IMR-90 (cell line): ENCODE measurements at places on chromosomes 12 and 14. TPM values are rescaled to one million over a fixed set of nuclear protein-coding genes. Genes with fewer than 3 reads are reported as not detected.
A peak's percentile ranks its signal among the peaks of the same experiment; 100 is the strongest.

OTOGL gene
- polyA plus RNA-seq = 0.07 and 0.10 TPM in 2 replicates

- H3K27me3 ChIP-seq = no peaks in the 10 kb centered on the region
- H3K4me1 ChIP-seq = no peaks in the 10 kb centered on the region
- H3K36me3 ChIP-seq = no peaks in the 10 kb centered on the region
- DNase-seq = no peak
Observed at GRCh38 chr12:68745376-68745903, 536 bp upstream of the SLC35E3 start.

CISTR gene
- polyA plus RNA-seq = not detected in 2 replicates

DNA sequence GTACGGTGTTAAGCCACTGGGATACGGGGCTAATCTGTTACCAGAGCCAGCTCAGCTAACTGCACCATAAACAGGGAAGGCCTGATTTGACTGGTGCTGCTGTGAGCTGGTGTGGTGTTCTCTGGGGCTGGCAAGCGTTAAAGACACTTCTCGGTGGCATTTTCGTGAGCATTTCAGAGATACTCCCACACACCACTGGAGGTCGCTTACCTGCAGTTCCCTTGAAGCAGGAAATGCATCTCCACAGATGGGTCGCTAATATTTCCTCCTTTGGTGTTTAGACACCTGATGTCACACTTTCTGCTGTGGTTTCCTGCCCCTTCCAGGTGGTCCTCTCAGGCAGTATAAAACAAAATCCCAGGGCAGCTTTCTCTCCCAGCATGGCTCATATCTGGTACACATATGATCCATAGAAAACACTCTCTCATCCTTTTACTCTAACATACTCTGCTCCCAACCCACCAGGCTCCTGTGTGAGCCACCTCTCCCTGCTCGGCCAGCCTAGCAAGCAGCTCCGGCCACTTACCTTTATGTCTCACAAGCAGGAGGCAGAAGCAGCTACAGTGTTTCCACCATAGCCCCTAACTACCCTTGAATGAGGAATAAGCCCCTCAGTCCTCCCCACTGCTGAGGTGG lies 129.9 kb upstream of the GRIN2B start:
- DNase-seq = no peak
- no peaks in the 10 kb centered on the region for H3K36me3 ChIP-seq
- no peak overlapping the region for H3K4me3 ChIP-seq
- no peak overlapping the region for H3K27ac ChIP-seq
- no peaks in the 10 kb centered on the region for H3K4me1 ChIP-seq

DNA sequence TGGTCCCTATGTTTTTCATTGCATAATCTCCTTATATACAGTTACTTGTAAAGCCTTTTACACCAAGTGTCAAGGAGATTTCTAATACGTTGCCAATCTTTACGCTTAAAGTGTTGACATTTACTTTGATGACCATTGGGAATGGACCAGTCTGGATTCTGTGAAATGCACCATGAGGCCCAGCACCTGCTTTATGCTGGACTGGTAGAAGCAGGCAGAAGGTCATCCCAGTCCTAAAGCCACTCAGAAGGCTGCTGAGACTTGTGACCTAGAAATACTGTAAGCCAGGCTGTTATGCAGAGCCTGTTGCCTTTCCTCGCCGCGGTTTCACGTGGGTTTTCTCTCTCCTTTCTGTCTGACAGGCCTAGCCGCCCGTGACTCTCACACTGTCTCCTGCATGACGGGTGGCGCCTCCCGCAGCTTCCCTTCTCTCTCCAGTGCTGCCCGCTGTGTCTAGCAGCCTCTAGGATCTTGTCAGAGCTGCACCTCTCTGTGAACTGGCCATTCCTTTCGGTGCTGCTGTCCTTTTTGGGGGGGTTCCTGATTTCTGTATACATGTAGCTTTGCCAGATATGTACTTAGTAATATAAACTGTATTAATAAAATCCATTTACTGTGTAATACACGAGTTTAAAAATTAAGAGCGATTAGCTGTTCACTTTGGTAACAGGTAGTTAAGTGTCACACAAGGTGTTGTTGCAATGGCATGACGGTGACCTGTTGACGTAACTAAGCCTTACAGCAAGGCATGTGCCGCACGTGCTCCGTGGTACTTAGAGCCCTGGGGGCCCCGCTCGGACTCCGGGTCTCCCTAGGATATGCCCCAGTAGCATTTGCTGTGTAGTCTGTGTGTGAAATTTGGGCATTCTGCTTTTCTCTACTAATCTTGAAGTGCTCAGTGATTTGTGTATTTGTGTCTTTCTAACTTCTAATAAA lies 29.7 kb downstream of the XRCC3 start:
- no peak overlapping the region for H3K27ac ChIP-seq
- no peak overlapping the region for H3K4me3 ChIP-seq
- peaks cover 60% of the 10 kb centered on the region for H3K36me3 ChIP-seq
- H3K27me3 ChIP-seq = no peaks in the 10 kb centered on the region
- H3K4me1 ChIP-seq = peaks cover 8% of the 10 kb centered on the region

- H3K27ac ChIP-seq = no peak overlapping the region
- no peaks in the 10 kb centered on the region for H3K27me3 ChIP-seq
- no peak overlapping the region for H3K4me3 ChIP-seq
- DNase-seq = peak; percentile 27
- no peaks in the 10 kb centered on the region for H3K36me3 ChIP-seq
Observed at GRCh38 chr14:68247676-68248268, 428.2 kb downstream of the RAD51B start.

GRCh38 chr12:117172168-117172567 lies 18.1 kb downstream of the FBXO21 start:
- no peak for DNase-seq
- H3K4me3 ChIP-seq = no peak overlapping the region
- H3K27me3 ChIP-seq = no peaks in the 10 kb centered on the region
- H3K36me3 ChIP-seq = peaks cover 53% of the 10 kb centered on the region
- H3K4me1 ChIP-seq = peaks cover 7% of the 10 kb centered on the region

GRCh38 chr14:90444077-90444696 lies 47.4 kb downstream of the CALM1 start:
- H3K36me3 ChIP-seq = no peaks in the 10 kb centered on the region
- H3K4me1 ChIP-seq = no peaks in the 10 kb centered on the region
- no peak for DNase-seq
- H3K4me3 ChIP-seq = no peak overlapping the region
- no peak overlapping the region for H3K27ac ChIP-seq

PCED1B gene
- 2.0 and 2.6 TPM in 2 replicates for polyA plus RNA-seq

PRPF40B gene
- 11.0 and 11.8 TPM in 2 replicates for polyA plus RNA-seq

GRCh38 chr14:91048676-91049075 lies 11.8 kb downstream of the RPS6KA5 start:
- no peak overlapping the region for H3K27ac ChIP-seq
- H3K4me1 ChIP-seq = no peaks in the 10 kb centered on the region
- H3K4me3 ChIP-seq = no peak overlapping the region
- no peaks in the 10 kb centered on the region for H3K36me3 ChIP-seq
- no peaks in the 10 kb centered on the region for H3K27me3 ChIP-seq

- no peaks in the 10 kb centered on the region for H3K36me3 ChIP-seq
- H3K4me3 ChIP-seq = no peak overlapping the region
- H3K27ac ChIP-seq = no peak overlapping the region
- peak; percentile 1 for DNase-seq
Observed at GRCh38 chr14:21768116-21768874, 94.7 kb upstream of the OR4E1 start.

ZNF664 gene
- polyA plus RNA-seq = 24.6 and 29.9 TPM in 2 replicates

DNA sequence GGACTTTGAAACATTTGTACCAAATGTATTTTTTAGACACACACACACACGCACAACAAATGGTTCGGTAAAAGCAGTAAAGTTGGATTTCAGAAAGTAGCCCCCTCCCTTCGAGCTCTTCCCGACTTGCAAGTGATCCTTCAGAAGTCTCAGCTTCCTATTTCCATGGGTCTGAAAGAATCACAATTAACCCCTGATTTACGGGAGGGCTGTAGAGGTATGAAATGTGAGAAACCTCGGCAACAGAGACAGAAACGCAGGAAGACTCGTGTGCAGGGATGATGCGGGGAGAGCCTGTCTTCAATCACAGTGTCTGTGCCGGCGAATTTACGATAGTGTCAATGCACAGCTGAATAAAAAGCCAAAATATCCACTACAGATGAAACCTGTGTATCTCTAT lies 60.7 kb upstream of the VRK1 start:
- no peaks in the 10 kb centered on the region for H3K4me1 ChIP-seq
- H3K36me3 ChIP-seq = no peaks in the 10 kb centered on the region
- no peak overlapping the region for H3K27ac ChIP-seq
- no peak overlapping the region for H3K4me3 ChIP-seq

DNA sequence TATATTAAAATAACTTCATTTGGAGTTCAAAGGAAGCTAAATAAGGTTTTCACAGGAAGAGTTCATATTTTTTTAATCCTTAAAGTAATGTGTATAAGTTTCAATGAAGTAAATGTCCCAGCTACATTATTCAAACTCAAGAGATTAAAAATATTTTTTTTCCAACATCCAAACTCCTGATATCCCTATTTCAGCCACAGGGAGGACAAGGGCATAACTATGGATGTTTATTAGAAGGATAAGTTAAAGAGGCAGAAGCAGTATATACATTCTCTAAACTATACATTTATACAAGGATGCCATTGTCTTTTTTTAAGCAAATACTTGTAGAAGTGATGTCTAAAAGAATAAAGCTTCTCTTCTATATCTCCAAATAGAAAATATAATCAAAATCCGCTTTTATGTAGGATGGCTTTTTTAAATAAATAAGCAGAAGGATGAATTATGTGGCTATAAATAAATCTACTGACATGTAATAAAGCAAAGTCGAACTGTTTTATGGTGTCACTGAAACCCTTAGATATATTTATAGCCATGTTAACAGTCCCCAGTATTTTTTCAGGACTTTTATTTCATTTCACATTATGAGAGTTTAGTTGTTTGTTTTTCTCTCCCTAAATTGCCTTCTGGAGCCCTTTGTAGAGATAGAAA lies 936.5 kb downstream of the DIO2 start:
- H3K36me3 ChIP-seq = no peaks in the 10 kb centered on the region
- H3K27me3 ChIP-seq = peaks cover 14% of the 10 kb centered on the region
- DNase-seq = peak; percentile 20
- H3K4me1 ChIP-seq = no peaks in the 10 kb centered on the region
- no peak overlapping the region for H3K27ac ChIP-seq

SMCO3 gene
- polyA plus RNA-seq = 0.07 TPM in 1 of 2 replicates, not detected in the other

SLC35E3 gene
- polyA plus RNA-seq = 3.9 and 5.1 TPM in 2 replicates

GRCh38 chr12:51419425-51420193 lies 5.0 kb upstream of the SLC4A8 start:
- no peaks in the 10 kb centered on the region for H3K27me3 ChIP-seq
- no peak overlapping the region for H3K4me3 ChIP-seq
- no peaks in the 10 kb centered on the region for H3K36me3 ChIP-seq
- H3K4me1 ChIP-seq = no peaks in the 10 kb centered on the region
- no peak for DNase-seq

GRCh38 chr12:106137530-106138356 lies 1.0 kb downstream of the NUAK1 start:
- DNase-seq = peak; percentile 15
- H3K27ac ChIP-seq = peak overlapping the region; percentile 82
- no peaks in the 10 kb centered on the region for H3K36me3 ChIP-seq
- peak overlapping the region; percentile 95 for H3K4me3 ChIP-seq
- peaks cover 21% of the 10 kb centered on the region for H3K4me1 ChIP-seq

GRCh38 chr14:32028599-32028998 lies 48.5 kb upstream of the ARHGAP5 start:
- no peaks in the 10 kb centered on the region for H3K36me3 ChIP-seq
- H3K27ac ChIP-seq = no peak overlapping the region
- no peak overlapping the region for H3K4me3 ChIP-seq
